ENCODE measurements at places on chromosomes 6 and 20. TPM values are rescaled to one million over a fixed set of nuclear protein-coding genes. Genes with fewer than 3 reads are reported as not detected.

Gene RSPH9
- 1.1 TPM for total RNA-seq

Gene GCNT2
- total RNA-seq, result 182 TPM

Gene SIM1
- total RNA-seq, result not detected

Gene ZSCAN16
- total RNA-seq, result 2.7 TPM

Gene RIN2
- 1.3 TPM for total RNA-seq

Measured in melanocyte of skin (primary cell).